ENCODE measurements at places on chromosomes 7 and 10.

GRCh38 chr7:128033246-128033645 lies 2.0 kb upstream of the LRRC4 start:
- DNase-seq, result no peak

- no peak for DNase-seq
Observed at GRCh38 chr10:50832171-50832751, 53.2 kb downstream of the A1CF start.

- DNase-seq, result no peak
Observed at GRCh38 chr10:72254813-72255568, 18.7 kb upstream of the DDIT4 start.

GRCh38 chr10:70084189-70084588 lies 31.5 kb downstream of the MACROH2A2 start:
- no peak for DNase-seq

DNA sequence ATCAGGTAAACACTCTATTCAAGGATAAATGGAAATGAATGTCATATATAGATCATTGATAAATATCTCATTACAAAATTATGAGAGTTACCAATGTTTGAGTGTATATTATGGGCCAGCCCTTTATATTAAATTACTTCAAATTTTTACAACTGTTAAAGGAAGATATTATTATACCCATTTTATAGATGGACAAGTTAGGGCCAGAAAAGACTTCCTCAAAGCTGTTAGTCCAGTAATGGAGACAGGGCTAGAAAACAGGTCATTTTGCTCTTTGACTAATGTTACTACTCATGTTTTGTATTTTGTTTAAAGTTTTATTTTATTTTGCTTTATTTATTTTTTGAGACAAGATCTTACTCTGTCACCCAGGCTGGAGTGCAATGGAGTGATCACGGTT lies 101.6 kb downstream of the CFTR start:
- no peak for DNase-seq

DNA sequence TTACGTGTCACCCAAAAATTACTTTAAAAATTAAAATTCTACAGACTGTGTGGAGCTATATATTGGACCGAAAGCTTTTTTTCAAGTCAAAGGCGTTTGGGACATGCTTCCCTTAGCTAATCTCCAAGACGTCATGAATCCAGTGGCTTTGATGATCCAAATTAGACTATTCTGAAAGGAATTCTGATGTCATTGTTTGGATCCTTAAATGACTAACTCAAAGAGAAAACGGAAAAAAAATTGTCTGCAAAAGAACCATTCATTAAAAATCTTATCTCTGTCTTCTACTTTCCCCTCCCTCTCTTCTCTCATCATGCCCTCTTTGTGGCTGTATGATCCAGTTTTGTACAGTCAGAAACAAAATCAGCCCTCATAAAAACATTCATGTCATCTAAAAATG lies 161.8 kb downstream of the ETV1 start:
- DNase-seq, result no peak

GRCh38 chr10:48655411-48656240 lies 29.0 kb upstream of the WDFY4 start:
- DNase-seq, result no peak

- DNase-seq, result no peak
Observed at GRCh38 chr7:3120513-3120912, 76.8 kb upstream of the CARD11 start.

DNA sequence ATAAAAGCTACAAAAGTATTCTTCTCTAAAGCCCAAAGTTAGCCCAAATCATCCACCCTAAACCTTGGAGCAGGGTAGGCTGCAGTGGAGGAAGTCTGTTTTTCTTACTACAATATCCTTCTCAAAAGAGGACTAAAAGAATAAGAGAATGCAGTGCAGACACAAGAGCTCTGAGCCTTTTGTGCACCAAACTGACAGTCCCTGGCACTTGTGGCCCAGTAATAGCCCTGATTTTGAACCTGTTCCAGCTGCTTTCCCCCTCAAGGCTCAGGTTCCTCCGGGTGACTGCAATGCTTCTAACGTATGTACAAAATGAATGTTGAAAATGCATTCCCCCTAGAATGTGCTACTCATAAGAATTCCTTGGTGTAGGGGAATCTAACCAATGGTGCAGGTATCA lies 154.4 kb downstream of the JAZF1 start:
- DNase-seq, result no peak

GRCh38 chr10:88979153-88979562 lies 11.4 kb upstream of the FAS start:
- no peak for DNase-seq

DNA sequence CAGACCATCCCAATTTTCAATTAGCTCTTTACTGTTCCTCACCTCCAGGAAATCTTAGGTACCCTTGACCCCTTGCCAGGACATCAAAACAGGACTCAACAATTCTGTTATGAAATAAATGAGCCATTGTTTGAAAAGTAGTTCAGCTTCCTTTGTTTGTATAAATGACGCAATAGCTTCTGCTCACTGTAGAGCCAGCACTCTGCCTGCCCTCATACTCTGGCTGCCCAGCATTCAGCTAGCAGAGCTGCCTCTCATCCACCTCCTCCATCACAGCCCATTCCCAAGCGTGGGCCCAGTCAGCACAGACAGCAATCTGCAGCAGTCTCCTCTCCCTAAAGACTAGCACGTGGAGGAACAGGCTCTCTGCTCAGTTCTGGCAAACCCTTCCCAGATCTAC lies 478.6 kb downstream of the GRID1 start:
- no peak for DNase-seq

- DNase-seq, result no peak
Observed at GRCh38 chr7:40133561-40134427, 628 bp downstream of the MPLKIP start.

DNA sequence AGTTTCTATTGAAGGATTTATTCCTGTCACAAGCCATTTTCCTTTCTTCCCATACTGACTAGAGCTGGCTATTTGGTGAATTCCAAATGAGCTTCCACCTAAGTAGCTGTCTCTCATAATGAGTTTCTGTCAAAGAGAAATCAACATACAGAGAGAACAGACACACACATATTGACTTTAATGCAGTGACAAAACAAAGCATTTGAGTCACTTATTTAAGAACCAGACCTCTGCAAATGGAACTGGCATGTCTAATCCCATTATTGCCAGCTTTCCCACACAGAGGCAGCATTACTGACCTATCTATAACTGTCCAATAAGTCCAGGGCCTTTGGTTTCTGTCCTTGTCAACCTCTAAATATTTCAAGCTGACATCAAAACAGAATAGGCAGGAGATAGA lies 179.3 kb upstream of the CSTF2T start:
- no peak for DNase-seq

DNA sequence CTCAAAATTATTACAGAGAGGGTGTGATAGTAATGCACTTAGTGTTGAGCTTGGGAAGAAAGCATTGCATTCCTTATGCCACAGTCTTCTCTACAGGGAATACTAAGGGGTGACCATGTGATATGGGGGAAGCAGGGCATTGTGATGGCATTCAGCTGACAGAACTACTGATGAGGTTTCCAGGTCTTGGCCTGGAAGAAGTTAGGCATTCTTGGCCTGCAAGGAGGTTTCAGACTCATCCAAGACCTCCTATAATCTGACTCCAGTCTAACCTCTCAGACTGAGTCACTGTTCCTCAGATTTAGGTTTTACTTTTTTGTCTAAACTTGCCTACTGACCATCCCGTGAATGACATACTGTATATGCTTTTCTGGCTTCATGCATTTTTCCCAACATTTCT lies 7.9 kb downstream of the STMP1 start:
- no peak for DNase-seq

GRCh38 chr10:125221716-125222115 lies 61.4 kb upstream of the CTBP2 start:
- no peak for DNase-seq

GRCh38 chr7:68313806-68314205 lies 1284.5 kb upstream of the AUTS2 start:
- DNase-seq, result no peak

GRCh38 chr7:31335161-31335856 lies 5.2 kb downstream of the NEUROD6 start:
- no peak for DNase-seq

DNA sequence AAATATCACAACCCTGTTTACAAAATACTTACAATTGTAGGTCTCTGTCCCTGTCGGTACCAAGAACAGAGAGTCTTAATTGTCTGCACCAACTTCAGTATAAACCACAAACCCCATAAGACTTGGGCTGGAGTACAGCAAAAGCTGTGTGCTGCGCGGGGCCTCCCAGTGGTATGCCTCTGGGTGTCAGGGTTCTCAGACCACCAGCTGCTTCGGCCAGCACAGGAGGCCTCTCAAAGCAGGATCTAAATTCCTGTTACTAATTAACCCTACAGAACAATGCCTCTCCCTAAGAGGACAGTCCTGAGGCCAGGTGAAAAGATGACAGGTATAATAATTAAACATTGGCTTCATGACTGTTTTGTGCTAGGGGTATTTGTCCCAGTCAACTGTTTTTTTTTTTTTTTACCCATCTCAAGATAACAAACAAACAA lies 957 bp upstream of the SVIL start:
- DNase-seq, result no peak

DNA sequence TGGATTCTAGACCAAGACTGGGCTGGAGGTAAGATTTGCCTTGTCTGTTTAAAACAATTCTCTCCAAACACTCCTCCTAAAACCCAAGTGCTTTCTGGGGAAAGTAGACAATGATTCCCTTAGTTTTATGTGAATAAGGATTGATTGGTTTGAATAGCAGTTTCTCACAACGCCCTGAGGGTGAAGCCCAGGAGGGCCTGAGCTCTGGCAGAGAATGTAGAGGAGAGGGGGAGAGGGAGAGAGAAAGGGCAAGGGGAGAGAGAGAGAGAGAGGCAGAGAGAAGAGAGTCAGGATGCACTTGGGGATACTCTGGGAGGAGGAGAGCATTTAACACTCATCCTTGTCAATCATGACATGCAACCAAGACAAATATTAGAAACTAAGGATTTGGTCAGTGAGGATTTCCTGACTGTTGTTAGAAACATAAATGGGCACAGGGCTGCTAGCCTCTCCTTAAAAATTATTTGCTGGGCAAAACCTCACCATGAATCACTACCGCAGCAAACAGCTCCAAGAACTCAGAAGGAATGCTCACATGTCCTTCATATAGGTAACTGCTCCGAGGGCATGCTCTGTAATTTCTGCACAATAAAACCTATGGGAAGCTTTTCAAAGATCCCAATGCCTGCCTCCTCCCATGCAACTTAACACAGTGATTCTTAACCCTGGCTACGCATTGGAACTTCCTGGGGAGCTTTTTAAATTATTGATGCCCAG lies 55.2 kb upstream of the RAPGEF5 start:
- no peak for DNase-seq

DNA sequence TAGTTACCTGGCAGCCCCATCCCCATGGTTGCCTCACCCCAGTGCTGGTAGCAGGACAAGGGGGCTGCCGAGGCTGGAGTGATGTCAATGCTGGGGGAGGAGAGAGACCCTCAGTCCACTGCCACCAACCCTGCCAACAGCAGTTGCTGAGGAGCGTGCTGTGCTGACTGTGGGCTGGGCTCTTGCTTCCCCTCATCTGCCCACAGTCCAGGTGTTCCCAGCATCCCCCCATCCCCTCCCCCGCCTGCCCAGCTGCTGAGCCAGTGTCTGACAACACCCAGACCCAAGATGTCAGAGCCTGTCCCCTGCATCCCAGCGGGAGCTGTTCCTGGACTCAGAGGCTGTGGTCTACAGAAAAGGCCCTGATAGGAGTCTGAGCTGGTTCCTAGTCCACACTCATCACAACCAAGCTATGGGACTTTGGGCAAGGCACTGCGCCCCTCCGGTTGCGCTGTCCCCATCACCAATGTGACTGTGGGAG lies 14.6 kb upstream of the PSAP start:
- no peak for DNase-seq

DNA sequence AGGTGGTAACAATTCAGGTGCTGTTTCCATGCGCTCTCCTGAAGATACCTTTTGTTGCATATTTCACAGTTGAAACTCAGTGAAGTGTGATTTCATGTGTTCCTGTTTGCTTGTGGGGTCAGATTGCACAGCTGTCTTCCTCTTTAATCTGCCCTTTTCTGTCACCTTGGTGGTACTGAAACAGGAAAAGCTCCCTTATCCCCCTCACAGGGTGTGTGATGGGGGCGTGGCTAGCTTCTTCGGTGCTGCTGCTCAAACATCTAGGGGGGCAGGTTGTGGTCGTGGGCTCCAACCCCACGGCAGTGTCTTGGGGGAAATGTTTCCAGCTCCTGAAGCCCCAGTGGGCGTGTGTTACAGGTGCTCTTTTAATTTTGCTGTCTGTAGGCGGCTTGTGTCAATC lies 107.4 kb upstream of the KLF14 start:
- no peak for DNase-seq

GRCh38 chr7:5388273-5388901 lies 35.2 kb downstream of the TNRC18 start:
- no peak for DNase-seq

DNA sequence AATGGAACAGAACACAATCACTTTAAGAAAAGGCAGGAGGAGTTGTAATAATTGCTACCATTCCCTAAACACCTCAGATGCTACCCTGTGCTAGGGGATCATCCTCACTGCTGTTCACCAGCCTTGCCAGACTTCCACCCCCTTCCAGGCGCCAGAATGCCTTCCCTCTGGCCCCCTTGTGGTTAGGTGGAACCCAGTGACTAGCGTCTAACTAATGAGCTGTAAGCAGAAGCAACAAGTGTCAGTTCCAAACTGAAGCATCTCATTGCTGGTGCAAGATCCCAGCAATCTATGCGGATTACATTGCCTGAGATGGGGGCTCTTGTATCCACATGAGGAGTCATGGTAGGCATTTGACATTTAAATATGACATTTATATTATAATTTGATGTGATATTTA lies 86.6 kb downstream of the FRMD4A start:
- DNase-seq, result no peak

DNA sequence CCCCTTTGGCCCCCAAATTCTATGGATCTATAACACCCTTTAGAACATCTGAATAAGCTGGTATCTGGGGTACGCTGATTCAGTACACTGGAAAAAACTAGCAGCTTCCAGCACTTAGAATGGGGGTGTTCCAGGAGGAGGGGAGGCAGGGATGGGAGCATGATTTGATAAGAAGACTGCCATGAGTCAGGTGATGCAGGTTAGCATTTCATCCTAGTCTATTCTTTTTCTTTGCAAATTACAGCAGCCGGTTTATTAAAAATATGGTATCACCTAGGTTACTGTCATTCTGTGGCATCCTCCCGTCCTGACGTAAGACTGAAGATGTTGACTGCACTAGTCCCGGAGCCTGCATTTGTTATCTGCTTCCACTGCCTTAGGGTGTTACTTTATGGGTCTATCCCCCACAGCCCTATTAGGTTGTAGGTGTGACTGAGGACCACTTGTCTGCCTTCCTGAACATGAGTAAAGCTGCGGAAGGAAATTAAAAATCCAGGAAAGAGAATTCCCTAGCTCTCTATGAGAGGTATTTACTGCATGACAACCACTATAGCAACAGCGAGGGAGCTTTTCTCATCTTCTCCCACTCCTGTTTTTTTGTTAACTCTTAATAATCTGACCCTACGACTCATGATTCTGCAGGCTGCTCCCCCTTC lies 1.9 kb downstream of the HTR5A start:
- DNase-seq, result no peak

GRCh38 chr7:27303026-27303425 lies 60.4 kb downstream of the EVX1 start:
- DNase-seq, result no peak

- DNase-seq, result no peak
Observed at GRCh38 chr10:80259405-80259871, 30.0 kb downstream of the MAT1A start.

All from stimulated activated CD8-positive, alpha-beta memory T cell treated with anti-CD3 and anti-CD28 coated beads, Interleukin-7, amount 100 ng/mL, for 24 hours (primary cell).